ENCODE measurements at places on chromosomes 6 and 20.

- no peak for DNase-seq
Observed at GRCh38 chr6:36147294-36147693, 17.0 kb downstream of the MAPK13 start.

DNA sequence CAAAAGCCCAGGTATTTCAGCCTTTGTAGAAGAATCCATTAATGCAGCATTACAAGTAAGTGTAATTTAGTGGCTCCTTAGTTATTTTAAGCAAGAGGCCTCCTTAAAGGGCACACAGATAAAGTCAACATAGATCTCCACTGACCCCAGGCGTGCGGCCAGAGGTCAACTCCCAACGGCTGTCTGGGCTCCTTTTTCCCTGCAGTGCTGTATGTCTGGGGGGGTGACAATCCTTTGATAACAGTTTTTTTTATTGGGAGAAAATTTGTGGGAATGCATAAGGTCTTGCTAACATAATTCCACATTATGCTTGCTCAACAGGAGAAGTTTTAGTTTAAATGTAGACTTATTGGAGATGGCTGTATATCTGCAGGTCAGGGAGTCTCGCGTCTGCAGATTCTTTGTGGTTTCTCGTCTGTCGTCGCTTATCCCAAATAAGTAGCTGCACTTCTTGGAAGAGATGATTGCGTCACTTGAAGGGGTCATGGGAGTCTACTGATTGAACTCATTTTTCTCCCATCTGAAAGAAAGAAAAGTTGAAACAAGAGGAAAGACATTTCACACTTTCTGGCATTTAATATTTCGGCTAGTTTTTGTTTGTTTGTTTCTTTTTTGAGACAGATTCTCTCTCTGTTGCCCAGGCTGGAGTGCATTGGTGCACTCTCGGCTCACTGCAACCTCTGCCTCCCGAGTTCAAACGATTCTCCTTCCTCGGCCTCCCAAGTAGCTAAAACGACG lies 151.7 kb upstream of the AKAP12 start:
- no peak for DNase-seq

- no peak for DNase-seq
Observed at GRCh38 chr6:76035713-76036112, 36.7 kb downstream of the IMPG1 start.

DNA sequence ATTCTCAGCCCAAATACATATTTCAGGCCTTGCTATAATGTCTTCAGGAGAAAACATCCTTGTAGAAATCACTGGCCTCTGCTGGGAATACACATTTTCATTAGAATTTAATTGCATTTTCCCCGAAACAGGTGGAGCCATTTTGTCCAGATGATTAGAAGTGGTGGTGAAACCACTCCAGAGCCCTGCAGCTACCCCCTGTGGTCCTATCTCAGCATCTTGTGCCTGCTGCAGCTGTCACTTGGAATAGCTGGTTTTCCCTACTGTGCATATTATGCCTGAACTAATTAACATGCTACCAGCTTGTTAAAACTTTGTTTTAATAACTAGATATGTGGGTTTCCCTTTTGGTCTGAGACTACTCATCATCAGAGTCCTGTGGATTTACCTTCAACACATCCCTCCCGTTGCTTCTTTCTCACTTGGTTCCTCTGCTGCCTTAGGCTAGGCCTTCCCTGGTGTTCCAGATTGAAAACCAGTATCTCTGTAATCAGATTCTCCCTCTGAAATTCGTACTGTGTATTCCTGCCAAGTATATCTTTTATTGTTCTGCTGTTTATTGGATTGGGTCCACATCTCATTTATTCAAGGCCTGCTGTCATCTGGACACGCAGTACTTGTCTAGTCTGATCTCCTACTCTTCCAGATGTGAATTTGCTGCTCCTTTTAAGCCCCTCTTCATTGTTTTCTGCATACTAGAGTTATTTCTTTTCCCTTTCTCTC lies 15.2 kb downstream of the DNAH8 start:
- DNase-seq: no peak

- no peak for DNase-seq
Observed at GRCh38 chr6:156771761-156772160, 5.4 kb upstream of the ARID1B start.

- no peak for DNase-seq
Observed at GRCh38 chr6:125310994-125311649, 9.4 kb upstream of the HDDC2 start.

DNA sequence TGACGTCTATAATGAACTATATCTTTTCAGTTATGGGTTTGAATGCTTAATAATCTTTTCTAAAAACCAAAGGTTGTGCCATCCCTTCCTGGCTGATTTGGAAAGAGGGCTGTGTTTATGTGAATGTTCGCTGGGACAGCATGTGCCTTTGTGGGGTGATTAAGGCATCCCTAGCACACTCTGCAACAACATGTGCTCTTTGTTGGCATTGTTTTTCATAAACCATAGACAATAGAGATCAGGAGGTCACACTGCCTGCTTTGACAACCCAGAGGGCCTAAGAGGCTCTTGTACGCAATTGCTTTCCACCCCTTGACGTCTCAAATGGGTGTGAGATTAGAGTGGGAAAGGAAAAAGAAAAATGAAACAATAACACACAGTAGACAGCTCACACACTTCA lies 116.0 kb downstream of the LRRC1 start:
- no peak for DNase-seq

- DNase-seq: no peak
Observed at GRCh38 chr20:54668271-54669039, 193.1 kb downstream of the DOK5 start.

GRCh38 chr6:129475477-129476247 lies 234.3 kb downstream of the ARHGAP18 start:
- no peak for DNase-seq

GRCh38 chr20:32091888-32092346 lies 17.6 kb upstream of the TM9SF4 start:
- DNase-seq: no peak

DNA sequence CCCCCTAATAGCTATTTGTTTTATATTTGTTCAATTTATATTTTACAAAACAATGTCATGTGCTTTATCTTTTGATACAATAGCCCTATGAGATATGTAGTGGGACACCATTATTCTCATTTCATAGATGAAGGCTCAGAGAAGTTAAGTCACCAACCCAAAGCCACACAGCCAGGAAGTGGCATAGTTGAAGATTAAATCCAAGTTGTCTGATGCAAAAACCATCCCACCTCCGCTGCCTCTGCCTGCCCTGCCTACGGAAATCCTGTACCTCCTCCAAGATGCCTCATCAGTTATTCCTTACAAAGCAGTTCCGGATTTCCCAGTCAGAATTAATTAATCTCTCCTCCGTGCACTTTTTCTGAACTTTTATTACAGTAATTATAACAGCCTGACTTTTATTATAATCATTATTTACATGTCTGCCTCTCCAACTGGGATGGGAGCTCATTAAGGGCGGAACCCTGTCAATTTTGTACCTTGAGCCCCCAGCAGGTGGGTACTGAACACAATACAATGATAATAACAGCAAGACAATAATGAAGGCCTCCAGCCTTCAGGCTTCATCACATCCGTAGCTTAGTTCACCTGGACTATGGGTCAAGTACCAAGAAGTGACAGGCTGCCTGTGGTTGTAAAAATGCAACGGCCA lies 54.7 kb downstream of the LRFN2 start:
- no peak for DNase-seq

DNA sequence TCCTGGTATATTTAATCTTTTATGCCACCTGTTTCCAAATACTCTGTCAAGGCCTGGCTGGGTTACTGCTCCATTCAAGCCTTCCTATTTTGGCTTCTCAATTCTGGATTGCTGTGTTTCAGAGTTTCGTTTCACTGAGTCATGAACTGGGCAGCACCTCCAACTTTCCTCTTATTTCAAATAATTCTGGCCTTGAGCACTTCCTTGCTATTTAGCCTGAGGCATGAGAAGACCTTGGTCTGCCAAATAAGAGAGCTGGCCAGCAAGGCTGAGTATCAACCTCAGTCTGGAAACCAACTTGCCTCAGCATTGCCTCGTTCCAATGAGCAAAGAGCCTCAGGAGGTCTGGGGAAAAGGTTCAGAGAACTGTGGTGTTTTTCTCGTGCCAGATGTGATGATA lies 66.6 kb downstream of the TNFAIP3 start:
- peak; percentile 30 for DNase-seq

Measured in non-pigmented ciliary epithelial cell (primary cell).